Stimulated activated CD4-positive, alpha-beta T cell treated with anti-CD3 and anti-CD28 coated beads, Interleukin-15, amount 100 ng/mL, for 1 hour (primary cell): ENCODE measurements at places on chromosomes 2 and 18.

DNA sequence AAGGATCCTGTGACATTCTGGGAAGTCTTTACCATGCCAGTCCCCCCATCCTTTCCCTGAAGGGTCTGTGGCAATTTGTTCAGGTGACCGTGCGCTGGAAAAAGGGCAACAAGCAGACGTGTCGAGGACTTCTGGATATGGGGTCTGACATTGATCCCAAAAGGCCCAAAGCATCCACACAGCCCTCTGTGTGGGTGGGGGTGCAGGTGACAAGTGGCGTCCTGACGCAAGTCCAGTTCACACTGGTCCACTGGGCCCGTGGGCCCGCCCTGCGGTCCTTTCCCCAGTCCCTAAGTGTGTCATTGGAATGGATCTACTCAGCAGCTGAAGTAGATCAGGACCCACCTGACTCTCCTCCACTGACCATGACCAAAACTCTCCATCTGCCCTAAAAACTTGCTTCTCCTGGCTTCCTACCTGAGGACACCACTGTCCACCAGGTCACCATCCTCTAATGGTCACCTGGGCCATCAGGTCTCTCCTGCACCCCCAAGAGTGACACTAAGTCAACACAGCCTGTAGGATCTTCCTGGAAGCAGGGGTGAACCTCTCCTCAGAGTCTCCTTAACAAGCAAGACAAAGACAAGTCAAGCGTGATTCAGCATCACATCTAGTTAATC lies 85.6 kb upstream of the SLC66A3 start:
- no peak for DNase-seq

DNA sequence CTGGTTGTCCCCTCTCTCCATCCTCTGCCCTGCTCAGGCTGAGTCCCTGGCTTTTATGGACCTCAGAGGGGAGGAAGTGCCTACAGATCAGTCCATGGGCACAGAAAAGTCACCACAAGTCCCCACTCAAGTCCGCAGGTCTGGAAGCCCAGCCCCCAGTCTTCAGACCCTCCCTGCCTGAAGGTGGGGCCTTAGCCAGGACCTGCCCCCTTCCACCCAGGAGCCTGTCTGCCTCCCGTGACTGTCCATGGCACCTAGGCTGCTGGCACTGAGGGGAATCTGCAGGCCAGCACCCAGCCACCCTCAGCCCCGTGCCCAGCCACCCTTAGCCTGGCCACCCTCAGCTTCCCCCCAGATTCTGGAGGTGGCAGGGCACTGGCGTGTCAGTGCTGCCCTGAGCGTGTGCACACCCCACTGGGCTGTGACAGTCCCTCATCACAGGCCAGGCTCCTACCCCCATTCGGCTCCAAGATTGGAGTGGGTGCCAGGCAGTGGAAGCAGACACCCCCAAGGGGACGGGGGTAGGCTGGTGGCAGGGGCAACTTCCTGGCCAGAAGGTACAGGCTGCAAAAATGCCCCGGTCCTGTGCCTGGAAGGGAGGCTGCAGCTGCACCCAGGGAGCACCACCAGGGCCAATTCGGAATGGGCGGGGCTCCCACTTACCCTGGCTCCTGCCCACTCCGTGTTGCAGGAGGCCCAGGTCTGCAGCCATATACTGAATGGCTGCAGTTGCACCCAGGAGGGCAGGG lies 154.7 kb upstream of the RMP24 start:
- DNase-seq: no peak

GRCh38 chr2:269356-270030 lies 4.7 kb downstream of the ACP1 start:
- DNase-seq: no peak

- no peak for DNase-seq
These were observed 46.1 kb downstream of the EDAR start for GRCh38 chr2:108942888-108943287.

DNA sequence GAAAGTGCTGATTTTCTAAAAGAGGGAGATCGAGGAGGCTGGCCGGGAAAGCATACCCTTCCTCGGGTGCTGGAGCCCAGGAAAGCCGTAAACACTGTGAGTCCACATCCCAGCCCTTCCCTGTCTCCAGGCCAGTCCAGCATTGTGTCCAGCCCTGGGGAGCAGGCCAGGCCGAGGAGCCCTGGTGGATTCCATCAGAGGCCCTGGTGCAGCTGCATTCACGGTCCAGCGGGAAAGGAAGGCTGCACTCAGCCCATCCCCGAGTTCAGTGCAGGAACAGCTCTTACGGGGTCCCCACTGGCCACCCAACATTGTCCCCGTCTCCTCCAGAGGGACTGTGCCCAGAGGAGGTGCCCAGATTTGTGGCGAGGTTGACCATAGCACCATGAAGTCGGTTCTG lies 218.6 kb downstream of the KLHL29 start:
- no peak for DNase-seq

DNA sequence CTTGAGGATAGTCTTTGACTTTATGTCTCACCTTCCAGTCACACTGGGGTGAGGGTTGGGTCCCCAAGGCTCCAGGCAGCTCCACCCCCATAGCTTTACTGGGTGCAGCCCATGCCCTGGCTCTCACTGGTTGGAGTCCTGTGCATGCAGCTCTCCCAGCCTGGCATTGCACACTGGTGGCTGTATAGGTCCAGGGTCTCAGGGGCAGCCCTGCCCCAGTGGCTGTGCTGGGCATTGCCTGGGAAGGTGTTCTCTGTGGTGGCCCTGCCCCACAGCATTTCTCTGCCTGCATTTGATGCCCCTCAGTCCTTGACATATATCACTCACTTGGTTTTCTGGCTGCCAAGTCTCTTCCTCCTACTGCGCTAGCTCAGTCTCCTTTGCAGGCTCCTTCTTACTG lies 21.2 kb downstream of the MPHOSPH10 start:
- DNase-seq: no peak
